ENCODE measurements at places on chromosomes 2 and 18. TPM values are rescaled to one million over a fixed set of nuclear protein-coding genes. Genes with fewer than 3 reads are reported as not detected.

DNA sequence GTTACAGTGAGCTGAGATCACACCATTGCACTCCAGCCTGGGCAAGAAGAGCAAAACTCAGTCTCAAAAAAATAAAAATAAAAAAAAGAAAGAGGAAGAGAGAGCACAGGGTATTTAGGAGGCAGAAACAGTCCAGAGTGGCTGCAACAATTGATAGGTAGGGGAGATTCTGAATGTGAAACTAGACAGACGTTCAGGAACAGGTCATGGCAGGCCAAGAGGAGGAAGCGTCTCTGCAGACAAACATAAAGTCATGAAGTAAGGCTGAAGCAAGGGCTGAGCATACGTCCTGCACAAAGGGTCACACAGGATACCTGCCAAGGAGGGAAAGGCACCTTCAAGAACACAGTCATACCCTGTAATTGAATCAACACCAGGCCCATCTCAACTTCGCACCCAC lies 64.1 kb upstream of the ZNF532 start:
- H3K4me3 ChIP-seq = no peak overlapping the region
- no peaks in the 10 kb centered on the region for H3K4me1 ChIP-seq
- H3K27ac ChIP-seq = no peak overlapping the region
- no peak for DNase-seq

IL37 gene
- total RNA-seq = not detected

ADD2 gene
- total RNA-seq = 0.15 TPM

DNA sequence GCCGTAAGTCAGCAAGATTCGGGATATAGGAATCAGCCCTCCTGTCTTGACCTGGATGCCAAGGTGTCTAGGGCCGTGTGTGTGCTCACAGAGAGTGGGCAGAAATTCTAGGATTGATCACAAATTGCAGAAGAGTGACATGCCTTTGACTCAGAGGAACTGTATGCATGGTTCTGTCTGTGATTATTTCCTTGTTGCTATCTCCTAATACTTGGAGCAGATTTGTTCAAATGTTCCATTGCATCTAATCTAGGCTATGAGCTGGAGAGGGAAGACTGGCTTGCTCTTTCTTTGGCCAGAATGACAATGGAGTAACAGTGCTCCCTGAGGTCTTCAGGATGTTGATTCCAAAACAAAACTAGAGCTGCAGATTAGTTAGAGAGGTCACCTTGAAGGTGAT lies 115.0 kb downstream of the EN1 start:
- no peak for DNase-seq
- no peaks in the 10 kb centered on the region for H3K27me3 ChIP-seq
- no peaks in the 10 kb centered on the region for H3K36me3 ChIP-seq
- H3K4me3 ChIP-seq = no peak overlapping the region

- no peak overlapping the region for H3K4me3 ChIP-seq
- H3K27ac ChIP-seq = no peak overlapping the region
- H3K36me3 ChIP-seq = no peaks in the 10 kb centered on the region
- H3K27me3 ChIP-seq = no peaks in the 10 kb centered on the region
- DNase-seq = no peak
Measured at GRCh38 chr18:32851936-32852335, 79.1 kb upstream of the KLHL14 start.

DNA sequence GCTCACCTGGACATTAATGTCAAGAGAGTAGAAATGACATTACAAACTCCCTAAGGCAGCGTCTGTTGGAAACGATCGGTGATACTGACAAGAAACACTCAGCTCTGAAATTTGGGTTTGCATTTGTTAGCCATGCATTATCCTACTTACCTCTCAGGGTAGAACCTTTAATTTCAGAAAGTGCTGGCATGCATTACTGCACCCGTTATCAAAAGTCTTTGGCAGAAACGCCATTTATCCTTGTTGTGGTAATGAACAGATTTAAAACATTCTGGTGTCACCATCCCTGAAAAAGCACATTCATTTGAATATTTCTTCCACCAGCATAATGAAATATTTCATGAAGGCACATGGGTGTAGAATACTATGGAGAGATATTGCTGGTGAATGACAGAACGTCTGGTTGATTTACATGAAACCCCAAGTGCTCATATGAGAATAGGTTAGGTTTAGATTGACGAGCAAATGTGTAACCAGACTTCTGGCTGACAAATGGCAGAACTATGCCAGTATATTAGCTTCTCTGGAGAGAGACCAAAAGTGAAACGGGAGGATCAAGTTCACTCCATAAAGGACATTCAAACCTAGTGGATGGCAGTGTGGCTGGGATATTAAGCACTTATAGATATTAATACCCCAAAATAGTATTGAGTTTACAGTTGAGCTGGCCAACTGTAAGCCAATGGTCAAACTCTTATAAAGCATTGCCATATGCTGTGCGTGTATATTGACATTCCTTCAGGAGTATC lies 53.5 kb upstream of the ITGB6 start:
- no peak for DNase-seq
- no peak overlapping the region for H3K4me3 ChIP-seq
- H3K36me3 ChIP-seq = no peaks in the 10 kb centered on the region
- H3K27ac ChIP-seq = no peak overlapping the region
- H3K4me1 ChIP-seq = no peaks in the 10 kb centered on the region

DNA sequence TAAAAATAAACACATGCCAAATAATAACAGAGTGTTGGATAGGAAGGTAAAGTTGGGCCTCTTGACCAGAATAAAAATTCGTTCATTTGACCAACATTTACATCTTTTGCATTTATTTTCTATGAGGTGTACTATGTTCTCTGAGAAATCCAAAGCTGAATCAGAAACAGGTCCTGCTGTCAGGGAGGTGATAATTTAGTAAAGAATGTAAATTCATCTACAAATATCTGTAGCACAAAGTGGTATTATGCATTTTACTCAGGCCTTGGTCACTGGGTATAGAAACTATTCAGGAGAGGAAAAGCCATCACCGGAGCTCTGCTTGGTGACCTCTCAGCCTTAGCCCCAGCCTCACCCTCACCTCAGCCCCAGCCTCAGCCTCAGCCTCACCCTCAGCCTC lies 208.9 kb downstream of the SPP2 start:
- no peak overlapping the region for H3K27ac ChIP-seq
- no peak overlapping the region for H3K4me3 ChIP-seq
- H3K27me3 ChIP-seq = no peaks in the 10 kb centered on the region
- DNase-seq = no peak
- H3K36me3 ChIP-seq = no peaks in the 10 kb centered on the region

MFSD2B gene
- 0.39 TPM for total RNA-seq

DNA sequence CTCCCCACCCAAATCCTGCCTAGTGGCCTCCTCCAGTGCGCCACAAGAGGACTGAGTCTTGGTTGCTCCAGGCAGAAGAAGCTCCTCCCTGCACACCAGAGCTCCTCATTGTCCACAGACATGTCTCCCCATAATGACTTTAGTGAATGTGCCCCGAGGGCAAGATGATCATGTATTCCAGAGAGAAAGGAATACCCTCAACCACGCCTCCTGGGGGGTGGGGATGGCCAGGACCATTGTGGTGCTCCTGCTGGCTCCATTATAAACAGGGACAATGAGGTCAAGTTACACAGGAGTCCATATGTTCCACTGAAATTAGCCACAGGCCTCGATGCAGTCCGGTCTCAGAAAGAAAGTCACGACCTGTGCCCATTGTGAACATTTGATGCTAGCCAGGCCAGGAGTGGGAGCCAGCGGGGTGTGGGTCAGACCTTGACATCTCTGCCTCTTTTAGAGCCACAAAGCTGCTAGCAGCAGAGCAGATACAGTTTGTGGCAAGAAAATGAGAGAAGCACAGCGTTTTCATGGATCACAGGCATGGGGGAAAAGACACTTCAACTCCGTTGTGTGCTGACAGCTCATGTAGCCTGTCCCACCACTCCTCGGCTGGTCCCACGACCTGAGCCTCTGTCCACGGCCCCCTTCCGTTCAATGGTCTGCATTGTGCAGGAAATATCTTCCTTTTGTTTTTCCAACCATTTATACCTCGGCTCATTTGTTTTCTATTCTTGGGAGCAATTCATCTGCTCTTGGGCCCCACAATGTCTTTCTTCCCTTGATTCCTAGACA lies 70.7 kb upstream of the FZD7 start:
- peaks cover 4% of the 10 kb centered on the region for H3K27me3 ChIP-seq
- no peak for DNase-seq
- H3K27ac ChIP-seq = no peak overlapping the region
- H3K4me1 ChIP-seq = no peaks in the 10 kb centered on the region
- no peaks in the 10 kb centered on the region for H3K36me3 ChIP-seq
- no peak overlapping the region for H3K4me3 ChIP-seq

- no peak overlapping the region for H3K4me3 ChIP-seq
- DNase-seq = no peak
- peaks cover 66% of the 10 kb centered on the region for H3K4me1 ChIP-seq
- no peaks in the 10 kb centered on the region for H3K27me3 ChIP-seq
Measured at GRCh38 chr2:172096626-172097547, 5.8 kb downstream of the DLX2 start.

Data from HCT116 (cell line).